ENCODE measurements at places on chromosomes 2 and 18.

GRCh38 chr18:35086704-35087103 lies 45.5 kb downstream of the MAPRE2 start:
- no peak for DNase-seq

GRCh38 chr2:157076526-157077161 lies 180.9 kb upstream of the GALNT5 start:
- DNase-seq: no peak

- DNase-seq: no peak
Observed at GRCh38 chr2:42025151-42025582, 22.7 kb upstream of the PKDCC start.

GRCh38 chr2:162002623-162003235 lies 71.3 kb downstream of the DPP4 start:
- DNase-seq: no peak

DNA sequence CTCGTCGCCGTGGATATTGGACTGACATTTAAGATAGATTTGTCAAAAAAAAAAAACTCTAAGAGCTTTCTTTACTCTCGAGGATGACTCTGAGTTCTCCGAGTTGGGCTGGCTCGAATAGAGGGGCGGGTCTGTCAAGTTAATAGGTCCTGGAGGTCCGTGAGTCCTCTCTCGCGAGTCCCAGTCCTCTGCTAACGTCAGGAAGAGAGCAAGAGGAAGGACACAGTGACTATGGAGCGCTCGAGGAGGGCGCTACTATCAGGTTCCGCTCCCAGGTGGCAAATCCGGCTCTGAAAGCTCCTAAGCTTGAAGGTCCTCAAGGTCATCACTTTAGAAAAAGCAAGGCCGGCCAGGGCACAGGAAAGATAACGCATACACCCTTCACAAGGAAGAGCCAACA lies 404 bp upstream of the AKAIN1 start:
- DNase-seq: no peak

DNA sequence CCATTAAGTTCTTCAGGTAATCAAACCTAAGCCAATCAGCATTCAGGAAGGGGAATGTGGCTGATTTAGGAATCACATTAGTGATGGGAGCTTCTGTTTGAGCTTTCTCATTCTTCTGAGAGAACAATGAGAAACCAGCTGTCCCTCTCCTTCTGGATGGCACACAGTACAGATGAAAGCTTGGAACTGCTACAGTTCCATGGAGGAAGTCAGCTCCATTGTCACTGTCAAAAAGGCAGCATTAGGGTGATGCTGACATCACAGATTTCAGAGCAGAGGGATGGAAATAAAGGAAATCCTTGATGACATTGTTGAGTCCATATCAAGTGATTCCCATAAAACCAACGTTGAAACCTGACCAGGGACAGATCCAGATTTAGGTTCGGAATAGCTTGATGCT lies 36.1 kb upstream of the ACYP2 start:
- DNase-seq: no peak

GRCh38 chr2:31937741-31938140 lies 73.1 kb downstream of the MEMO1 start:
- no peak for DNase-seq

DNA sequence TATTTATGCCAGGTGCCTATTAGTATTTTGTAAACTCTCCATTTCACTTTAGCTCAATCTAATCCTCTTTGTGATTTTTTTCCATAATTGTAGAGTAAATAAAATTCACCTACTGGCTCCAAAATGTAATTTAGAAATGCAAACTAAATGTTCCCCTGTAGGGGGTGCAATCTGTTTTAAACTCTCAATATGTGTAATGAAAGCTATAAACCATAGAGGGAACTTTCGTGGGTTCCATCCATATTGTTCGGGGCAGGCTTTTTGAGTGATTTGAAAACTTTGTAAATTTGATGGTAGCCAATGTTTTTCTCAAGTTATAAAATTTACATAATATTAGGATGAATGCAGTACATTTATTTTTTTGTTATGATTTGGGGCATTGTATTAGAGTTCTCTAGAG lies 49.4 kb downstream of the TSPYL6 start:
- DNase-seq: no peak

DNA sequence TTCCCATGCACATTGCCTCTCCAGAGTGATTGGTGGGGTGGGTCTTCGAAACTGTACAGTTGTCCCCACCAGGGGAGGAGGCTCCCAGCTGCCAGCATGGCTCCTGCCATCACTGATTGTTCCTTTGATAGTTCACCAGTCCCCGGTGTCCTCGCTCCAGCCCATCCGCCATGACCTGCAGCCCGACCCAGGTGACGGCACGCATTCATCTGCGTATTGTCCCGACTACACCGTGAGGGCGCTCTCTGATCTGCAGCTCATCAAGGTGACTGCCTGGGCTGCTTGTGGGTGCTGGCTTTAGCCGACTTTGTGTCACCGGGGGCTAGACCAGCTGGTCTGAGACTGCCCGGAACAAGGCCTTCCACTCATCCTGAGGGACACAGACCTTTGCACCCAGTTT lies 12.4 kb downstream of the CNNM3 start:
- DNase-seq: no peak

- no peak for DNase-seq
Observed at GRCh38 chr18:75016025-75016717, 192.8 kb downstream of the PTGR3 start.

DNA sequence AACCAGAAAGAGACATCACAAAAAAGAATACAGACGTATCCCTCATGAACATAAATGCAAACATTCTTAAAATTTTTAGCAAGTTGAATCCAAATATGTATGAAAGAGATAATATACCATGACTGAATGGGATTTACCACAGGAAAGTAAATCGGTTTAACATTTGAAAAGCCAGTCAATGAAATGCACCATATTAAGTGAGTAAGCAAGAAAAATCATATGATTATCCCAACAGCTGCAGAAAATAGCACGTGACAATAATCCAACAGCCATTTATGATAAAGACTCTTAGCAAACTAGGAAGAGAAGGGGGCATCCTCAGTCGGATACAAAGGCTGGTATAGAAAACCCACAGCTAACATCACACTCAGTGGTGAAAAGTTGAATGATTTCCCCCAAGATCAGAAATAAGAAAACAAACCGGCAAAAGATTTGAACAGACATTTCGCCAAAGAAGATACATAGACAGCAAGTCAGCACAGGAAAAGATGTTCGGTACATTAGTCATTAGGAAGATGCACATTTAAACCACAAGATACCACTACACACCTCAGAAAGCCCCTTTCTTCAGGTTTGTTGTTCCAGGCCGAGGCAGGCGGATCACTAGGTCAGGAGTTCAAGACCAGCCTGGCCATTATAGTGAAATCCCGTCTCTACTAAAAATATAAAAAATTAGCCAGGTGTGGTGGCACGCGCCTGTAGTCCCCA lies 144.3 kb downstream of the INHBB start:
- no peak for DNase-seq

GRCh38 chr2:80396276-80396675 lies 91.7 kb upstream of the LRRTM1 start:
- DNase-seq: no peak

GRCh38 chr18:13831864-13832508 lies 8.0 kb downstream of the MC5R start:
- DNase-seq: no peak

GRCh38 chr2:38765149-38765548 lies 12.9 kb upstream of the GEMIN6 start:
- no peak for DNase-seq

DNA sequence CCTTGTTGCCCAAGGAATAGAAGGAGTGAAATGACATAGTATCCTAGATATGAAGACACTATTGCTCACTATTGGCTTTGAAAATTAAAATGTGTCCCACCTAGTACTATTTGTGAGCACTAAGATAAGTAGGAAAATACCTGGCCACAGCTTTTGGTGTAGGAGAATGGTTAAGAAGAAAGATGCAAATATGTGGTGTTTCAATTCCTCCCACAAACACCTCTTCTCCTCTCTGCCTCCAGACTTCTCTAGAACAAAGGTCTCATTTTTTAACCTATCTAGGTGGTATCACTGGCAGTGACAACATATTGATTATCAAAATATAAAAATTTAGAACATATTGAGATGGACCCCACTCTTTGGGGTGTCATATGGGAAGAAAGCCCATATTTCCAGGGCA lies 929.9 kb upstream of the FANCL start:
- DNase-seq: no peak

- no peak for DNase-seq
Observed at GRCh38 chr18:75723521-75724340, 296.2 kb upstream of the SMIM21 start.

GRCh38 chr2:207260021-207260420 lies 94.3 kb upstream of the KLF7 start:
- no peak for DNase-seq

DNA sequence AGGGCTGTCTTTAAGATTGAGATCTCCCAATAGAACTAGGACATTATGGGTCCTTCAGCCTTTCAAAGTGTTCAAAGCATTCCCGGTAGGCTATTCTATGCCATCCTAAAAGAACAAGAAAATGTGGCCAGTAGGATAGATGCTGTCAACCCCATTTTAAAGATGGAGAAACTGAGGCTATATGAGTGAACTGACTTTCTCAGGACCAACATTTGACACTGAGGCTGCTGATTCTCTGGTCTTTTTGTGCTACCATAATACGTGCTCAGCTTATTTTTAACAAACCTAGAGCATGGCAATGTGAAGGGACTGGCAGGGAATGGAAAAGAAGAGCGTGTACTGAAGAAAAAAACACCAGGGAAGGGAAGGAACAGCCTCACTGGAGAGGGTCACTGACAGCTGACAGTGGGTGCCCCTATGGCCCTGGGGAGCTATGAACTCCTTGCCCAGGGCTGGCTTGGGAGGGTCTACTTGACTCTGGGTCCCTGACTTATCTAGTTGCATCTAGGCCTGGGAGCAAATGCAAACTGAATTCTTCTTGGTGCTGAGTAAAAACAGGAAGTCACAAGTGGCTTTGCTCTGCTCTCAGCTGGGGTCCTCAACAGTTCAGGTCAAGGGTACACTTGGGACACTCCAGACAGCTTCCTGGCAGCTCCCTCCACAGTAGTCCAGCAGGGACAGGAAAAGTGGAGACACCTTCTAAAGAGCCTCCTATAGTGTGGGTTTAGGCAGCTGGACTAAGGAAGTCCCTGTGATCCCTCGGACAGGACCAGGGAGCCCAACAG lies 2.3 kb downstream of the CYRIA start:
- DNase-seq: no peak

GRCh38 chr18:24306201-24306600 lies 91.4 kb downstream of the OSBPL1A start:
- no peak for DNase-seq

DNA sequence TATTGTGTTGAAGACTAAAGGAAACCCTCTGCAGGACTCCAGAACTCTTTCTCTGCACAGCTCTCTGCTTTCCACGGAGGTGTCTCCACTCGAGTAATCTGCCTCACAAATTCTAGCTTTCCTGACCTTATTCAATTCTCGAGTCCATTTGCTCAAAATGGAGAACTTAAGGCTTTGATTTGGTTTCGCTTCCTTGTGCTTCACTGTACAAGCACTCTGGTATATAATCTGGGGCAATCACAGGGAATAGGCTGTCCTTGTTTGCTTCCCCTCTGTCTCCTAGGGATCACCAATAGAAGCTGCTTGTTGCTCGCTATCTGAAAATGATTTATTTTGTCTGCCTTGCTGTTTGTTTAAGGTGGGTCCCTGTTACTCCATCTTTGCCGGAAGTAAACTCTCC lies 129.1 kb upstream of the DOCK10 start:
- DNase-seq: no peak

- no peak for DNase-seq
Observed at GRCh38 chr18:4391859-4392258, 63.2 kb downstream of the DLGAP1 start.

GRCh38 chr2:208643145-208643544 lies 236.6 kb downstream of the PTH2R start:
- no peak for DNase-seq

DNA sequence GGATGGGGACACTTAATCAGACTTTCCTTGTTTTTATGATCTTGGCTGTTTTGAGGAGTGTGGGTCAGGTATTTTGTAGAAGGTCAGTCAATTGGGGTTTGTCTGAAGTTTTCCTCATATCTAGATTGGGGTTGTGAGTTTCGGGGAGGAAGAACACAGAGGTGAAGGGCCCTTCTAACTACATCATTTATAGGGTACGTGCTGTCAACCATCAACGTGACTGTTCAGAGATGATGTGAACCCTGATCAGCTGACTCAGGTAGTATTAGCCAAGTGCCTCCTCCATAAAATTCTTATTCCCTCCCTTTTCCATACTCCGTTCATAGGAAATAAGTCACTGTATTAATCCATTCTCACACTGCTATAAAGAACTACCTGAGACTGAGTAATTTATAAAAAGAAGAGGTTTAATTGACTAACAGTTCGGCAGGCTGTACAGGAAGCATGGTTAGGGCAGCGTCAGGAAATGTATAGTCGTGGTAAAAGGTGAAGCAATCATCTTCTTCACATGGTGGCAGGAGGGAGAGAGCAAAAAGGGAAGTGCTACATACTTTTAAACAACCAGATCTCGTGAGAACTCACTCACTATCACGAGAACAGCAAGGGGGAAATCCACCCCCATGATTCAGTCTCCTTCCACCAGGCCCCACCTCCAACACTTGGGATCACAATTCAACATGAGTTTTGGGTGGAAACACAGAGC lies 547.1 kb upstream of the LINC00305 start:
- no peak for DNase-seq

- no peak for DNase-seq
Observed at GRCh38 chr2:50263728-50264127, 768.2 kb downstream of the NRXN1 start.

GRCh38 chr2:100754951-100755350 lies 65.0 kb upstream of the NPAS2 start:
- DNase-seq: no peak

DNA sequence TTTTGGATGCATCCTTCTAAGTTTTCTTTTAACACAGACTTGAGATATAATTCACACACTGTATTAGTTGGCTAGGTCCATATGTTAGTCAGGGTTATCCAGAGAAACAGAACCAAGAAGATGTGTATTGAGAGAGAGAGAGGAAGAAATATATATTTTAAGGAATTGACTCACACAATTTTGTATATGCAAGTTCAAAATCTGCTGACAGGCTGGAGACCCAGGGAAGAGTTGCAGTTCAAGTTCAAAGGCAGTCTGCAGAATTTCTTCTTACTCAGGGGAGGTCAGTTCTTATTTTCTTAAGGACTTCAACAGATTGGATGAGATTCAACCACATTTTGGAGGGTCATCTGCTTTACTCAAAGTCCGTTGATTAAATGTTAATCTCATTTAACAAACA lies 23.0 kb upstream of the MRO start:
- no peak for DNase-seq

GRCh38 chr2:8168876-8169424 lies 512.9 kb upstream of the ID2 start:
- no peak for DNase-seq

- DNase-seq: no peak
Observed at GRCh38 chr2:38277245-38278116, 99.6 kb downstream of the ATL2 start.

- no peak for DNase-seq
Observed at GRCh38 chr18:12076424-12077140, 17.1 kb upstream of the ANKRD62 start.

GRCh38 chr18:33538418-33539042 lies 39.5 kb upstream of the ASXL3 start:
- no peak for DNase-seq

Measured in stimulated activated CD8-positive, alpha-beta memory T cell treated with anti-CD3 and anti-CD28 coated beads, Interleukin-4, amount 100 ng/mL, for 1 hour (primary cell).